ENCODE measurements at places on chromosomes 16 and 17.

DNA sequence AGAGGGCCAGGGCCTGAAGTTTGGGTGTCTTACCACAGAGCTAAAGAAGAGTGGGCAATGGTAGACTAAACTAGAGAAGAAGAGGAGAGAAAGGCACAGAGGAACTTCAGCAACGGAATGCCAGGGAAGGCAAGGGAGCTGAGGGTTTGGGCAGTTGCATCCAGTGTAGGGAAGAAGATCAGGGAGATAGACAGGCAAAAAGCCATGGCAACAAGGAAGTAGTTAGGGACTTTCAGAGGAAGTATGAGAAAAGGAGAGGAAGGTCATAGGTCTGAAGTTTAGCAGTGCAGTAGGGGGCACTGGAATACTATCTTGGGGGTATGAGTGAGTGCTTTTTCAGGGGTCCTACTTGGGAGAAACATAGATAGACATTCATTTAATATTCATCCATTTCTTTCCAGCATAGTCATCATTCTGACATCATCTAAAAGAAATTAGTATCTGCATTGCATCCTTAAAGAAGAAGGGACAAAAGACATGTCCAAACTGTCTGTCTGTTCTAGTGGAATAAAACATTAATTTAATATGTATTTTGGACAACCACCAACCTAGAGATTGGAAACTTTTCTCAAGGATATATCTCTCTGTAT is 2.2 kb upstream of the NF1 start:
- DNase-seq = no peak

DNA sequence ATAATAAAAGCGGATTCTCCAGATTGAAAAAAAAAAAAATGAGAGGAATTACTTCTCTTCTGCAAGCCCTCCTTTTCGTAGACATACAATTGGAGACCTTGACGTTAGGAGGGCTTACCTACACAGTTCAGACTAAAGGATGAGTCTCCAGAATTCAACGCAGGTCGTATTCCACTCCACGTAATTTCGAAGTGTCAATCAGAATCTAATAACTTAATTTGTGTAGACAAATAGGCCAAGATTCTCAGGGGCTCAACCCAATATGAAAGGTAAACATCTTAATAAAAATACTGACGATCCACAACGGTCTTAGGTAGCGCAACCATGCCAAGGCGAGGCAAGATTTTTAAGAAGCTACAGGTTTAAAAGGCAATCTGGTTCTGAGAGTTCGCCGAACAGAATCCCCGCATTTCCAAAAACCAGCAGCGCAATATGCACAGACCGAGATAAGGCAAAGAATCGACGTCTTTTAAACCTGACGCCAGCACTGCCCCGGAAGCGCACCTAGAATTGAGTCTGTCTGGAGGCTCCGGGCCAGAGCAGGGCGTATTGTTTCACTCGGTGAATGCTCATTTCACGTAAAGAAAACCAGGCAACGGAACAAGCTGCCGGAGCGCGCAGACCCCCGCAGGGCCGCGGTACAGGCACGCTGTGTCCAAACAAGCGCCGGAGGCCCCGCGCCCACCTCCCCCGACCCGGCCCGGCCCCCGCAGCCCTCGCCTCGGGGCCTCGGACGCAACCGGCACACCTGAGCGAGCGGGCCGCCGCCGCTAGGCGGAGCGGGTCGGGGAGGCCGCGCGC is 623 bp downstream of the MBTPS1 start:
- DNase-seq = peak; percentile 7

DNA sequence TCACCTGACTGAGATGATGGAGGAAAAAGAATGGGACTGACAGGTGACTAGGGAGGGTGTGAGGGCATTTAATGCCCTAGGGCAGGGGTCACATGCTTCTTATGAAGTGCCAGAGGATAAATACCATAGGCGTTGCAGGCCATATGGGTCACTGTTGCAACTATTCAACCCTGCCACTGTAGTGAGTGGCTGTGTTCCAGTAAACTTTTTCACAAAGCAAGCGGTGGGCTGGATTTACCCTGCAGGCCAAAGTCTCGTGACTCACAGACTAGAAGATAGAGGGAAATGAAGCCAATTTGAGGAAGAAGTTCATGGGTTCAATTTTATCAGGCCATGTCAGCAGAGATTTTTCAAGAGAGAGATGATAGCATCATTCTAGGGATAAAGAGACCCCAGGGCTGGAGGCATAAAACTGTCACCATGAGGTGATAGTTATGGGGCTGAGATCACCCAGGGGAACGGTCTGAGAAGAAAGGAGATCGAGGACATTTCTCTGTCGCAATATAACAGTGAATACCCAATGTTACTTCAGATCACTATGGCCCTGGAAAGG is 8.6 kb downstream of the ARHGAP17 start:
- DNase-seq = peak; percentile 56

GRCh38 chr16:85989863-85990643 is 91.1 kb downstream of the IRF8 start:
- DNase-seq = no peak

DNA sequence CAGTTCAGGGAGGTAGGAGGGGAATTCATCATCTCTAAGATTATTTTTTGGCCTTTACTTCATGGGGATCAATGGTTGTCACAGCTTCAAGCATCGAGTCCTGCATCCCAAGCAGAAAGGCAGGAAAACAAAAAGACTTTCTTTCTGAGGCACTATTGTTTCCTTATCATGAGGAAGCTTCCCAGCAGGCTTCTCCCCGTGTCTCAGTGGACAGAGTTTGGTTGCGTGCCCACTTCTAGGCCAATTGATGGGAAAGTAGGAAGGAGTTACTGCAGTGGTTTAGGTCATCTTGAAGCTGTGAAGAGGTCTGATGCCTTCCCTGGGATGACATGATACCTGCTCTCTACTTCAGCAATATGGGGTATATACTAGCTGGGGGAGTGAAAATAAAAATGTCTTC is 175.3 kb upstream of the CDH13 start:
- no peak for DNase-seq

DNA sequence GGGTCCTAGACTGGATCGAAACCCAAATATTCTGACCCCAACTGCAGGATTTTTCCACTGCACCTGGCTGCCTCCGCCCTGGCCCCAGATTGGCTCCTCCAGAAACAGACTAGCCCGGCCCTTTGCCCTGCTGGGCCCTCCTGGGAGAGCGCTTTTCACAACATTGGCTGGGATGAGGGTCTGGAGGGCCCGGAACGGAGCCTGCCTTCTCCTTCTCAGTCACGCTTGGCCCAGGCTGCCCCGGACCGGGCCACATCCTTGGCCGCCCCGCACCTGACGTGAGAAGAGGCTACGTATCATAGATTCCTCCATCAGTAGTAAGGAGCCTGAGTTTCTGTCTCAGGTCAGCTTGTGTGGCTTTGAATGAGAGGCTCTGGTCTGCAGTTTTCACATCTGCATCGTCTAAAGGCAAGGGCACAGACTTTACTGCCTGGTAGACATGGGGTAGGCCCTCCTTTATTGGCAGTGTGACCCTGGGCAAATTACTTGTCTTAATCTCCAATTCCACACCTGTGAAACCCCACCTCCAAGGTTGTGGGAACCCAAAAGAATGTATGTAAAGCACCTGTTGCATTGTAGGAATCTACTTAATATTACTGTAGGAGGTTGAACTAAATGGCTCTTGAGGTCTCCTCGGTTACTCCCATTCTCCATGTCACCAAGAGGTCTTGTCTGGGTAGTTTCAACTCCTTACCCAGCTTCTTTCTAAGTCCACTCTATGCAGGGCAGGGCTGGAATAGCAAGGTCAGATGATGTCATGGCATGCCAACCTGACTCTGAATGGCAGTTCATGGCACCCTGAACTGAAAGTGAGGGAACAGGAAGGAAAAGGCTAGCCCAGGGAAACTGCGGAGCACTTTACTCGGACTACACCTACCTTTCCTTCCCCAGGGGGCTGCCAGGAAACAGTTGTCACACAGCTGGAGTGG is 661 bp downstream of the LRRC3C start:
- peak; percentile 29 for DNase-seq

DNA sequence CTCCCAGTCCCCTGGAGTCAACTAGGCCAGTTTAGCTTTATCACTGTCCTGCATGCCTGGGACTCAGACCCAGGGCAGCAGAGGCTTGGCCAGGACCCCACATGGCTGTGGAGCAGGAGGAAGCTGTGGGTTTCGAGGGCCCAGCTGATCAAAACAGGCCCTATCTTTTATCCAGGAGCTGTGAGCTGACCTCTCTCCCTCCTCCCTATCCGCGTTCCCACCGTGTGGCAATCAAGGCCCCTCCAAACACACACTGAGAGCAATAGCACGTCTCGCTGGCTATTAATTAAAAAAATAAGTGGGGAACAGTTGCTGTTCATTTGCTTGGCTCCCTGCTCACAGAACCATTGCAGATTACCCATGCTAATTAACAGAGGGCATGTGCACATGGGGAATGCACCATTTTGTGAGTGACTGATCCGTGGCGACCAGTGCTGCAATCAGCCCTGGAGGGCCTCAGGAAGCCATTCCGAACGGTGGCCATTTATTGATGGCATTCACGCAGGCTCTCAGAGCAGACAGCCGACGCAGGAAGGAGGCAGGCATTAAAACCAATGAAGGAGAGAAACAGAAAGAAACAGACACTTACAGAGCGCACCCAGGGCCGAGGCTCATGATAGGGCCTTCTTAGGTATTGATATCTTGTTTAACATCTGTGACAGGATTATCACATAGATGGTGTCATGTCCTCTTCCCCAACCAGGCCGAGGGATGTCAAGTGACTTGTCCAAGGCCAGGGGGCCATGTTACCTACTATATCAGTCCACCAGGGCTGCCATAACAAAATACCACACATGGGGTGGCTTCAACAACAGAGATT is 157.1 kb downstream of the KATNIP start:
- DNase-seq = no peak

- no peak for DNase-seq
Observed at GRCh38 chr16:80047842-80048241, 447.3 kb upstream of the MAF start.

DNA sequence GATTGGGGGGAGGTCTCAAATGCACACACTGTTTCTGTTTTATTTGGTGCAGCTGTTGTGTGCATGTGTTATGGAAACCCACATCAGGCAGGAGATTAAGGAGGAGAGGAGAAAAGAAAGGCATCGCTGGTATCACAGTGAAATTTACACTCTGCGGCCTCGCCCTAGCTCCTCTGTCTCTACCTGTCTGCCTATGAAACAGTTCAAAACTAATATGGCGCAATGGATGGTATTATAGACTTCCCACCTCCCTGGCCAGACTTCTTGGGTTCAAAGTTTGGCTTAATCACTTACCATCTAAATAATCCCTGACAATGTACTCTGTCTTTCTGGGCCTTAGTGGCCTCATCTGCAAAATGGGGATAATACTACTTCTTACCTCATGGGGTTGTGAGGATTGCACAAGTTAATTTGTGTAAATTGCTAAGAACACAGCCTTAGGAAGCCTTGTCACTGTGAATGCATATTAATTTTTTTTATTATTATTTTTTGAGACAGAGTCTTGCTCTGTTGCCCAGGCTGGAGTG is 1.4 kb upstream of the ABCC1 start:
- no peak for DNase-seq

GRCh38 chr16:74607310-74607961 is 522 bp upstream of the GLG1 start:
- DNase-seq = no peak

DNA sequence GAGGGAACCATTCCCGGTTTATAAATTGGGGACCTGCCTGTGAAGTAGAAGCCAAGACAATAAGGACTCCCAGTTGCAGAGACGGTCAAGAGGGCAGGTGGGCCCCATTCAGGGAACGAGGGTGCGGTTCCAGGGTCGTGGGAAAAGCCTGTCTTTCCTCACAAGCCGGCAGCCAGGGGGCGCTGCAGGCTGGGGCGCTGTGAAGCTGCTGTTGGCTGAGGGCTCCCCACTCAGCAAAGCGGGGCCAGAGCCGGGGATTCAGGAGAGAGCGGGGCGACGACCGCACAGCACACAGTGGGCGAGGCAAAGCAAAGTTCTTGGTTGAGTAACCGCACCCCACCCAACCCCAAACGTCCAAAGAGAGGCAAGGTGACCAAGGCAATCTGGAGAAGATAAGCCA is 24.9 kb downstream of the CDRT15 start:
- no peak for DNase-seq

All from astrocyte of the hippocampus (primary cell).